Gastroesophageal sphincter (tissue), 4 donors: ENCODE measurements at places on chromosomes 4 and X.

GRCh38 chrX:150152036-150152435 is 211.1 kb upstream of the MAMLD1 start:
- no peak for ATAC-seq

GRCh38 chr4:39045827-39046221 is 13.6 kb upstream of the TMEM156 start:
- no peak for ATAC-seq

DNA sequence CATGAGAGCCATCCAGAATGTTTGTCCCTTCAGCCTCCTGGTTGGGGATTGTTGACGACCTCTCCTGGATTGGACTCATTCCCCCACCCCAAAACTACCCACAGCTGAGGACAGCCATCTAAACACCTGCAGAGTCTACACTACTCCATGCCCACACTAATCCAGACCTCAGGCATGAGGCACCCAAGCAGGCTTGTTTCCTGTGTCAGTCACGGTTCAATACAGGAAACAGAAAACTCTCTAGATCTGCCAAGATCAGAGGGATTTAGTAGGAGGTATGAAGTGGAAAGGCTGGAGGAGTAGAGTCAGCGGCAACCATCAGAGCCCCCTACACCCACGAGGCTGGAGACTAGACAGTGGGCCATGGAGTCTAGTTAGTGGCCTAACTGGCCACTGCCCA is 37.7 kb downstream of the HAND2 start:
- ATAC-seq, result no peak

DNA sequence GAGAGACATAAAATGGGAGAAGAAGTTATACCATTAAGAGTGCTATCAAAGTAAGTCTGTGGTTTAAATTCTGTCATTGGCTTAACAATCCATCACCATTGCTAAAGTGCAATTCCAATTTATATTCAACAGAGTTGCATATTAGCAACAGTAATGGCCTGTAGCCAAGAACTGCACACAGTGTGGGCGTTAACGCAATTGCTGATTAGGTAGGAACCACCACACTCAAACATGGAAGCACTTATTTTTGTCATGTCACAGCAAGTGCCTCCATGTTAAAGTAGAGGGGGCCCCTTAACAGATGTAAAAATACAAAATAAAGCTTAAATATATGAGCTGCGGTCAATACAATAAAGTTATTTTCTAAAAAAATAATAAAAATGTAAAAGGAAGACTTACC is 10.8 kb downstream of the LARP7 start:
- no peak for ATAC-seq
